ENCODE measurements at places on chromosomes 11 and 22.

- no peak for DNase-seq
Observed at GRCh38 chr22:49306632-49307480, 520.8 kb downstream of the BRD1 start.

GRCh38 chr11:4184163-4184916 lies 89.7 kb downstream of the RRM1 start:
- no peak for DNase-seq

GRCh38 chr11:58495906-58496305 lies 12.0 kb downstream of the OR5B21 start:
- no peak for DNase-seq

DNA sequence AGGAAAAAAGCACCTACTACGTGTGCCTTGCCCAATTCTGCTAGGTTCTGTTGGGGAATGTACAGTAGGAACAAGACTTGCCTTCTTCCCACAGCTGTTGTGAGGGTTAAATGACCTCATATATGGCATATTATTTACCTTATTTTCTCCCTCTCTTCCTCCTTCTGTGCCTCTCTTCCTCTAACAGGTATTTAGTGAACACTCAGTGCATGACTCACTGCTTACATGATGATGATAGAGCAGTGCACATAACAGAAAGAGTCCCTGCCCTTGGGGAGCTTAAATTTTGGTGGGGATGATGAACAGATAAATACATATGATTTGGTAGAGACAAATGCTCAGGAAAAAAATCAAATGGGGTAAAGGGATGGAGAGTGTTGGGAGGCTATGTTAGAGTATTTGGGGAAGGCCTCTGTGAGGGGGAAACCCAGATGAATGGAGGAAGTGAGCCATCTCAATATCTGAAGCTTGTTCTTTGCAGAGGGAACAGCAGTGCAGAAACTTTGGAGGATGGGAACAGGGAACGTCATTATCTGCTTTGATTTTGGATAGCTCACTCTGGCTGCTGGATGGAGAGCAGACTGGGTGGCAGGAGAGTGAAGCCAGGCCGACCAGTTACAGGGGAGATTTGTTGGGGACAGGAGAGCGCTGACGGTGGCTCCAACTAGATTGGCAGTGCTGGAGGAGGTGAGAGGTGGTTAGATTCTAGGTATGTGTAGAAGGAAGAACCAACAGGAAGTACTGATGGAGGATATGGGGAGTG lies 95.5 kb upstream of the TENM4 start:
- no peak for DNase-seq

GRCh38 chr11:72552399-72552910 lies 118.1 kb upstream of the CLPB start:
- no peak for DNase-seq

DNA sequence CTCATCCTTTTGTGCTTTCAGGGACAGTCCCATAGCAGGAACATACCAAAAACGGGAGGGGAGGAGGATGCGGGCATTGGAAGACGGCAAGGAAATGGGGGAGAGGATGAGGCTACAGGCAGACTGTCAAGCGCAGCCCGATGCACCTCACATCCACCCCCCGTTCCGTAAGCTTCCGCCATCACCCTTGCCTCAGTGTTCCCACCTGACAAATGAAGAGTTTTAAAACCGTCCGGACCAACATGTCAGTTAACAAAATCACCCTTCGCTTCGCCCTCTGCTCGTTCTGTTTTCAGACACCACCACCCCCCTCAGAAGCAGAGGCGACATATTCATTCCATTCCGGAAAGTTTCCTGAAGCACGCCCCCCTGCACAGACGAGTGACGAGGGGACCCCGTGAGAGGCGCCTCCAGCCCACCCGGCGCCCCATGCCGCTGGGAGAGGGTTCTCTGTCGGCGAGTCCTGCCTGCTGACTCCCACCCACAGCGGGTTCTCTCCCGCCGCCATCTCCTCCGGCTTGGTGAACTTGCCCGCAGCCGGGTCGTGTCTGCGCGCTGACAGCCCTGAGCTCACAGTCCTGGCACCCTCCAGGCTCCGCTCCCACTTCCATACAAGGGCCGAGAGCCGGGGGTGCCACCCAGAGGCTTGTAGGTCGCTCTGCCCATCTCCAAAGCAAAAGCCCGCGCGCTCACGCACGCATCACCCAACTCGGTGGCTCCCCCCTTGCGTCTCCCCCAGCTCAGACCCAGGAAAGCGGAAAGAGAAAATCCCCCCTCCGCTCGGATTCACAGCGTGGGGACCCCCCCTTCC lies 1.5 kb downstream of the IGSF9B start:
- DNase-seq = no peak

DNA sequence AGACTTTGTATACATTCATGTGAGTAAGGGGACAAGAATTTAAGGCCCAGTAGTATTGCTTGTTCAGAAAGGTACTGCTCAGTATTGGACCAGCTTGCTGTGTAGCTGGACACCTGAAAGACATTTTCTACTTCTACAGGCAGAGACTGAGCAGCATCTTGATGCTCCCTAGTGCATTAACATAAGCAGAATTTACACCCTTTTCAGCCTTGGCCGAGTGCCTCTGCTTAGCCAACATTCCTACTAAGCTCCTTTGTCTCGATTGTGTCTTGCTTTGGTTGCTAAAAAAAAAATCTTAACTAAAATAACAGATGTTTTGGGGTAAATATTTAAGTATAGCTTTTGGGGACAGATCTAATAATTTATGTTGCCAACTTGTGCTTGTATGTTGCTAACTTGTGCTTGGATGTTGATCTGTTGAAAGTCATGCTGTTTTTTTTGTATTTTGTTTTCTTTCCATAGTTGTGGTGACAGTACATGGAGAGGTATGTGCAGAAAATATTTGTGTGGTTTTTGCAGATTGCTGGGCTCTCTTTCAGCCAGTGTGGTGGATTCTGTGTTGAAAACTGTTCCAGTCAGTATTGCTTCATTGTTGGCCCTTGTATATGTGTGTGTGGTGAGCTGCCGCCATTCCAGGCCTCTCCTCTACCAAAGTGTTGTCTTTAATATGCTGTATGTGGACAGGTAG lies 3.7 kb downstream of the PTS start:
- no peak for DNase-seq

DNA sequence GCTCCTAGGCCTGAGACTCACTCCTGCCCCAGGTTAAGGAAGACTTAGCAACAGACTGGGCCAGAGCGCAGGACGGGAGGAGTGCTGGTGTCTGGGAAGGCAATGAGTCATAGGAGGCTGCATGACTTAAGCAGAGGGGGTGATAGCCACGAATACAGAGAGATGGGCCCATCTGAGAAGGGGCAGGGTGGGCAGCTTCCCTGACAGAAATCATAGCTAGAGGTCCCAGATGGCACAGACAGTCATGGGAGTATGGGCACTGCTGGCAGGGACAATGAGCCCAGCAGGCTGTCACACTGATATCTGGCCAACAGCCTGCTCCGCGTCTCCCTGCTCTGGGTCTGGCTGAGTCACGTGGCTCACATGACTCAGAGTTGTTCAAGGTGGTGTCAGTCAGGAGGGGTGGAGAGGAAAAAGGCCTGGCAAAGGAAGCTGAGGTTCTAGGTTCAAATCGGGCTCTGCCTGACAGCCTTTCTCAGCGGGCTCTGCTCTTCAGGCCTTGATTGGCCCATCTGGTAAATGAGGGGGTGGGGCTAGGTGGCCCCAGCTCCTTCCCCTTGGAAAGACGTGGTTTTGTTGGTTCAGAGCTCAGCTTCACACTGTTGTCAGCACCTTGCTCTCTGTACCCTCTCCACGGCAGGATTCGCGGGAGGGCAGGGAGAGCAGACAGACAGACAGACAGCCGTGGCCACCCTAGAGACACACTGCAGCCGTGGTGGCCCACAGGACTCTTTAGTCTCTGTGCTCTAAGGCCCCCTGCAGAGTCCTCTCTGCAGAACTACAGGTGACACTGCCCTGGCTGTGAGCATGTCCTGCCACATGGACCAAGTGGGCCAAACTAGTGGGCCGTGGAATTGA lies 47.8 kb downstream of the DBX1 start:
- peak; percentile 83 for DNase-seq

DNA sequence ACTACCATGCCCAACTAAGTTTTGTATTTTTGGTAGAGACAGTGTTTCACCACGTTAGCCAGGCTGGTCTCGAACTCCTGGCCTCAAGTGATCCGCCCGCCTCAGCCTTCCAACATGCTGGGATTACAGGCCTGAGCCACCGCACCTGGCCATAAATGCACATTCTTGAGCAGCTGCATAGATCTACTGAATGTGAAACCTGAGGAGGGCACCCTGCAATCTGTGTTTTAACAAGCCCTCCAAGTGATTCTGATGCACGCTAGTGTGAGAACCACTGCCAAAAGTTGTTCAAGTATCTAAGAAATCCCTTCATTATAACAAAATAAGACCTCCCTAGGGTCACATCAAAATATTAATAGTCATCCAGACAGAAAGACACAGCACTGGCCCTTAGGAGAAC lies 89.3 kb downstream of the RDX start:
- DNase-seq = no peak

DNA sequence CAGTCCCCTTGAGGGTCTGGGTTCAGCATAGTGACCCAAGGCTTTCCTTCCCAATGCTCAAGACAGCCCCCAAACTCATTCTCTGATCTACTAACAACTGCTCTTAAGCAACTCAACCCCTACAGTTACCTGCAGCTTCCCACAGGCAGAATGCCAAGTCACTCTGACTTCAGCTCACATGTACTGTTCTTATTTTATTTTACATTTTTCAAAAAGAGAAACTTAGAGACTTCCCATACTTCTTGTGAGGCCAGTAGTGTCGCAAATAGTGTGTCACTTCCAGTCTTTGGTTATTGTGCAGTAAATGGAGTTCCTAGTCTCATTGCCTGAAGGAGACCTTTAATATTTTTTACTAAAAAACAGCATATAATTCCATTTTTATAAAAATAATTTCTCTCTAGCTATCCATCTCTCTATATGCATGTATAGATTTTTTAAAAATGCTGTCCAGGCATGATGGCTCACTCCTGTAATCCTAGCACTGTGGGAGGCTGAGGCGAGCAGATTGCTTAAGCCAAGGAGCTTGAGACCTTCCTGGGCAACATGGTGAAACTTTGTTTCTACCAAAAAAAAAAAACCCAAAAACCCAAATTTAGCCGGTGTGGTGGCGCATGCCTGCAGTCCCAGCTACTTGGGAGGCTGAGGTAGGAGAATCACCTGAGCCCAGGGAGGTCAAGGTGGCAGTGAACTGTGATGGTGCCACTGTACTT lies 41.8 kb downstream of the ENTHD1 start:
- DNase-seq = no peak

DNA sequence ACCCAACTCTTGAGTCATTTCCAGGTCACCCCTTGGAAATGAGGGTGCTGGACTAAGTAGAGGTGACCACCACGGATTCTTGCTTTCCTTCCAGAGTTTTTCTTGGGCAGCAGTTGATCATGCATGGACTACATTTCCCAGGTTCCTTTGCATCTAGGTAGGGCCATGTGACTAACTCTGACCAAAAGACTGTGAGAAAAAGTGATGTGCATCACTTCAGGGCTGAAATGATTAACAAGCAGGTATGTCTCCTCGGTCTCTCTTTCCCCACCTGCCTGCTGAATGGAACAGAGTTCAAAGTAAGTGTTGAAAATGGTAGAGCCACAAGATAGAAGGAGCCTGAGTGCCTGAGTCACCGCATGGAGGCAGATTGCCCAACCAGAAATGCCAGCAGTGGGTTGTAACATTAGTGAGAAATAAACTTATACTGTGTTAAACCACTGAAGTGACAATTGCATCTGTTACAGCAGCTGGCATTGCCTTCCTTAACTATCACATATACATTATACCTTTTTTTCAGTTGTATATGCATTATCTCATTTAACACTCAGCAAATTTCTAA lies 113.5 kb downstream of the MN1 start:
- DNase-seq = no peak

GRCh38 chr11:119885067-119885466 lies 156.1 kb upstream of the NECTIN1 start:
- DNase-seq = no peak

DNA sequence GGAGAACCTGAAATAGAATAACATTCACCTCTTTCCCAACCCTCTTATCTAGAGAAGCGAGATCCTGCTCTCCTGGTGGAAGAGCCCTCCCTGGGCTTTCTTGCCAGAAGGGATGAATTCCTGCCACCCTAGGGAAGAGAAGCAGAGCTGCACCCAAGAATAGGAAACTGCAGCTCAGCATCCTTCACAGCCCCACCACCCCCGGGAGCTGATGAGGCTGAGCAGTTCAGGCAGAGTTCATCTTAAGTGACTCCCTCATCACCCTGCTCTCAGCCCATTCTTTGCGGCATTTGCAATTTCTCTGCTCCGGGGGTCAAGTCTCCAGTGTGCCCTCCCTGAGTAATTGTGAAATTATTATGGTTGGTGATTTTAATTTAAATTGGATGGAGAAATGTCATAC lies 514.9 kb downstream of the BUD13 start:
- DNase-seq = no peak

DNA sequence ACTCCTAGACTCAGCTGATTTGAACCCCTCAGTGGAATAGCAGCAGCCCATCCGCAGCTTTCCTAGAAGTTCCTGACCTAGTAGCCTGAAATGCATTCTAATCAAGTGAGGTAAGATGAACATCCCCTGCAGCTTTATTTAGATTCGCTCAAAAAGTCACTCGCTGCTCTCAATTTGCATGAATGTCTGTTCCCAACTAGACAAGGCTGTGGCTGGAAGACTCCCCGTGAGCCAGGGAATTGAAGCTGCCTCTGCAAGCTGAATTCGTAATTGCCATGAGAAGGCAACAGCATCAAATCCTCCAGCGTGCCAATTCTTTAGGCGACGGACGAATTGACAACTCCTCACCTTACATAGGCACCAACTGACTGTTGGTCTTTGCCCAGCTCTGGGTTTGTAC lies 17.1 kb upstream of the SCN3B start:
- DNase-seq = no peak

GRCh38 chr11:41222236-41222635 lies 237.2 kb downstream of the LRRC4C start:
- DNase-seq = no peak

DNA sequence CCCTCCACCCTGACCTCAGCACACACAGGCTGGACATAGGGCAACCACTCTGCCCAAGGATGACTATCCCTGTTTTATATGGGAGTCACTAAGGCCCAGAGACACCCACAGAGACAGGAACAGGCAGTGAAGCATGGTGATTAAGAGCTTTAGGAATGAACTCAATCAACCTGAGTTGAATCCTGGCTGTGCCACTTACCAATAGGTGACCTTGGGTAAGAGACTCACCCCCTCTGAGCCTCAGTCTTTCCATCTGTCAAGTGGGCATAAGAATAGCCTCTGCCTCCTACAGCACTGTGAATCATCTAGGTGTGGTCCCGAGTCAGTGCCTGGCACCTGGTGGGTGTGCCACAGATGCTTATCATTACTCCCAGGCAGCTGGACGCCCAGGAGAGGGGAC lies 6.8 kb downstream of the CRYBB1 start:
- no peak for DNase-seq

DNA sequence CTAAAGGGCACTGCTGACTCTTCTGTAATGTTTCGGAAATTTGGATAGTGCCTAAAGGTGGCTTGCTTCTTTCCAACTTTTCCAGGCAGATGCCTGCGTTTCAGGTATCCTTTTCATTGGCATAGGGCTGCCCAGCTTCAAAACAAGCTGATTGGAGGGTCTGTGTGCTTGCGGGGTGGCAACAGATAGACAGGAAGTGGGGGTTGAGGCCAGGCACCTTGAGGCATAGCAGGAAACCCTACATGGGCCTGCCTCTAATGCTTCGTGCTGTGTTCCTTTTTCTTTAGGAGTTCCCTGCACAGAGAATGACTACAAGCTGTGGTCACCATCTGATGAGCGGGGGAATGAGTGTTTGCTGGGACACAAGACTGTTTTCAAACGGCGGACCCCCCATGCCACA lies 92.2 kb upstream of the SORL1-AS1 start:
- DNase-seq = no peak

All from brain pericyte (primary cell).